ENCODE measurements at places on chromosomes 7 and 10.

GRCh38 chr7:128861957-128862570 is 592 bp upstream of the ATP6V1F start:
- DNase-seq: no peak

GRCh38 chr10:5105626-5106025 is 11.4 kb downstream of the AKR1C3 start:
- DNase-seq: no peak

- DNase-seq: no peak
Observed at GRCh38 chr7:121525155-121525819, 129.2 kb upstream of the FAM3C start.

DNA sequence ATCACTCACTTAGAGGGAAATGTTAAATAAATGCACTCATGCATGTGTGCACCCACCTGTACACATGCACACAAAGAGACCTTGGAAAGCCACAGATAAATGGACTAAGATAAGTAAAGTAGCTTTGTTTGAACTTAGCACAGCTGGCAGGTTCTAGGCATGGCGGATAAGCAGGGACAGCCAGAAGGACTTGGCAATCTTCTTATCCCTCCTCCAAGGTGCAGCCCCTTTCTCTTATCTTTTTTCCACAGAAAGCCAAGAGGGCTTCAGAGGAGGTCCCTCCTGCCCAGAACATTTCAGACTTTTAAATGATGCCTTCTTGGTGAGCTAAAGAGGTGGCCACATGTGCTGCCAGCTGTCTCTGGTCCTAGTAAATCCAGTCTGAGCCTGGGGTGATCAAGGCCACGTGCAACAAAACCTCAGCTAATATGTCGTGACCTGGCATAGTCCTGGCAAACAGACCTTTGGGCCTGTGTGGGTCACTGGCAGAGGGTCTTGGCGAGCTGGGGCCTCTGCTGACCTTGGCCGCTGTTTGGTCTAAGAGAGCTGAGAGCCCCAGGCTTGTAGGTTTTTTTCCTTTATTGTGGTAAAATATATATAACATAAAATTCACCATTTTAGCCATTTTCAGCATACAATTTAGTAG is 43.2 kb upstream of the SLC35B4 start:
- no peak for DNase-seq

DNA sequence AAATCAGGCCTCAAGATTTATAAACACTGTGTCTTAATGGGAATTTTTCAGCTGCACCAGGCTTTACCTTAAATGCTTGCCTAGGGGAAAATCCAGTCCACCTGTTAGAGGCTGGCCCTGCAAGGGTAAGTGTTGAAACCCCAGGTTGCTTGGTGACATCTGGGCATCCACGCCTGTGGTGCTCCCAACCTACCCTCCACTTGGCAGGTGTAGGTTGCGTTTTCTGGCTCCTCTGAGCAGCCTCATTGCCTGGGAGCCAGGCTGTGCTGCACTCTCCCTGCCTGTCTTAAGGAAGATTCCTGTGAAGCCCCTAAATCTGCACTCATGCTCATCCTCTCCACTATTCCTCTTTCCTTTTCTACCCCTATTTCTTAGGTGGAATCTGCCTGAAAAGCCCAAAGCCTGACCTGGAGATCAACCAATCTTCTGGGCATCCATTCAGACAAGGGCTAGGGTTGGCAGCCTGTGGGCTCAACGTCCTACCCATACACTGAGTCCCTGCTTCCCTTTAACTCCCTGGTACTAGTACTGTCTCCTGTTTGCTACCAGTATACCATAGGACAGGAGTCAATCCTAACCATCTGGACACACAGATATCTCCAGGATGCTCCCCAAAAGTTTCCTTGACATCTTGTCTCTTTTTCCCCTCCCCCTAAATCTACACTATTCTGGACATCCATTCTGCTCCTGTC is 150.4 kb downstream of the PDE1C start:
- DNase-seq: no peak

GRCh38 chr7:150377196-150377595 is 1.9 kb upstream of the ZNF775 start:
- DNase-seq: peak; percentile 24

- DNase-seq: peak; percentile 18
Observed at GRCh38 chr10:99921948-99922347, 87.8 kb downstream of the DNMBP start.

GRCh38 chr7:78691584-78691983 is 761.9 kb downstream of the MAGI2 start:
- DNase-seq: no peak

DNA sequence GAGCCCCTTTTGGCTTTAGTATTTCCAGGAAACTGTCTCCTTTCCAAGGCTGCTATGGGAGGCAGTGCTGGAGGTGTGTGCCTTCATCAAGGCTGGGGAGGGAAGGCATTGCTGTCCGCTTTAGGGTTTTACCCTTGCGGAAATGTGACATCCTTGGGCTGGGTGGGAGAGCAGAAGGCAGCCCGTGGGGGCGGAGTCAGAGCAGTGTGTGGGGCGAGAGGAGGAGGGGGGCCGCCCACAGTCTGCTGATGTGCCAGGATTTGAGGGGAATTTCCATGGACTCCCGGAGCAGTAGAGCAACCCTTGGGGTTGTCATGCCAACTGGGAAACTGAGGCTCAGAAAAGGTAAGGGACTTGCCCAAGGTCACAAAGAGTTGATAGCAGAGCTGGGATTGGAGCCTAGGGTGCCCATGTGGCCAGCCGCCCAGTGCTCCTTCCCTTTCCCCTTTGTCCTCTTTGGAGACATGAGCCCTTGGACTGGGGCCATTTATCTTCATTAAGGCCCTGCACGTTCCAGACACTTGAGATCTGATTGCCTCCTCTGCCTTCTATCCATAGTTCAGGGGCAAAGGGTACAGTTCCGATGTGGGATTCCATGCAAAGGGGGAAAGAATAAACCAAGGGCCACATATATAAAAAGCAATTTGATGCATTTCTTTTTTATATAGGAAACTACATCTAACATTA is 22.2 kb downstream of the TSPAN15 start:
- no peak for DNase-seq

DNA sequence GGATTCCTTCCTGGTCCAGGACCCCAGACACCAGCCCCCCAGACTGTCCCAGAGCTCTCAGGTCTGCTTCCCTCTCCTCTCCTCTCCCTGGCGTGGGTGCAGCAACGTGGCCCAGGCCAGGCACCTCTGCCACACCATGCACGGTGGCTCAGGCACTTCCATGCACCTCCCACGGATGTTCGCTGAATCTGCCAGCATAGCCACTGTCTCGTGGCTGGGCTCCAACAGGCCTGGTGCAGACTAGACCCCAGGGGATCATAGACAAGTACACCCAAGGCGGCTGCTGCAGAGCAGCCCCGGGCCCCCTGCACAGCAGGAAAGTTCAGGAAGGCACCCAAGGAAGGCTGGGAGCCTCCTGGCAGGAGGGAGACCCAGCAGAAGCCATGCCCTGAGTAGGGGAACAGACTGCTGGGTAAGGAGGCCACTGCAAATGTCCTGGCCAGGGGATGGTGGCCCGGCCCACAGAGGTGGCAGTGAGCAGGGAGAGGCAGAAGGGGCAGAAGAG is 4.4 kb downstream of the RASGEF1A start:
- no peak for DNase-seq

DNA sequence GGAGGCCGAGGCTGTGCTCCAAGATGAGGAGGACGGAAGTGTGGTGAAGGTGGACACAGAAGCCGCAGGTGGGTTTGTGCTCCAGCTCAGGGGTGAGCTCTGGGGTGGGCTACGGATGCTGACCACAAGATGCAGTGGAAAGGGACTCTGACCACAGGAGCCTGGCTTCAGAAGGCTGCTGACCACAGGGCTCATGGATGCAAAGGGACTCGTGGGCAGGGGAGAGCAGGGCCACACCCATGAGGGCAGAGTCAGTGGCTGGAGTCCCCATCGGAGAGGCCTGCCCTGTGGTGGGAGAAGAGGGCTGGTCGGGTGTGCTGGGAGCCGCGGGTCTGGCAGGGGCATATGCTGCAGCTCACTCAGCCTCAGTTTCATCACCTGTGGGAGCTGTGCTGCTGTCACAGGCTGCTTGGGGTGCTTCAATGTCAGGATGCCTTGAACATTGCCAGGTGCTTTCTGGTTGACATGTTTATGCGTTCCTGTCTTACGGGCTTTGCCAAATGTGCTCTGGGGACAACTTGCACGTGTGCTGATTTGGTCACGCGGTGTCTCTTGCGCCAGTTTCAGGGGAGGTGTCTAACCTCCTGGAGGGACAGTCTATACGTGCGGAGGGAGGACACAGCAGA is 13.7 kb downstream of the SCART1 start:
- no peak for DNase-seq

- no peak for DNase-seq
Observed at GRCh38 chr10:97763411-97763810, 8.4 kb downstream of the SFRP5 start.

GRCh38 chr7:28591725-28592349 is 179.5 kb downstream of the CREB5 start:
- no peak for DNase-seq

- no peak for DNase-seq
Observed at GRCh38 chr10:30190577-30191552, 131.5 kb upstream of the JCAD start.

DNA sequence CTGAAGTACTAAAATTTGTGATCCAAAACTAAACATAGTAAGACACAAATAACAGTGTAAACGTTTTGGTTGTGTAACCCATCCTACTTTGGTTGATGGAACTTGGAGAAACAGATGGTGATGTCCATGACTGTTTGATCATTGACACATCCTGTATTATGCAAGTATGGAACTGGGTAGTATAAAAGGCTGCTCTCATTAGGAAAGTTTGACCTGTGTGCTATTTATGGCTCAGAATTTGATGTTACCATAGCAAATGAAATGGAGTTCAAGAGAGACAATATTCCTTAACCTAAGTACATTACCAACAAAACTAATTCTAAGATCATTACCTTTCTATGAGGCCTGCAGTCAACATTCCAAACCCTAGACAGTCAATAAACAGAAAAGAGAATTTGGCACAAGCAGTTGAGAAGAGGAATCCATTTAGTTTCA is 39.9 kb downstream of the DKK1 start:
- DNase-seq: no peak

DNA sequence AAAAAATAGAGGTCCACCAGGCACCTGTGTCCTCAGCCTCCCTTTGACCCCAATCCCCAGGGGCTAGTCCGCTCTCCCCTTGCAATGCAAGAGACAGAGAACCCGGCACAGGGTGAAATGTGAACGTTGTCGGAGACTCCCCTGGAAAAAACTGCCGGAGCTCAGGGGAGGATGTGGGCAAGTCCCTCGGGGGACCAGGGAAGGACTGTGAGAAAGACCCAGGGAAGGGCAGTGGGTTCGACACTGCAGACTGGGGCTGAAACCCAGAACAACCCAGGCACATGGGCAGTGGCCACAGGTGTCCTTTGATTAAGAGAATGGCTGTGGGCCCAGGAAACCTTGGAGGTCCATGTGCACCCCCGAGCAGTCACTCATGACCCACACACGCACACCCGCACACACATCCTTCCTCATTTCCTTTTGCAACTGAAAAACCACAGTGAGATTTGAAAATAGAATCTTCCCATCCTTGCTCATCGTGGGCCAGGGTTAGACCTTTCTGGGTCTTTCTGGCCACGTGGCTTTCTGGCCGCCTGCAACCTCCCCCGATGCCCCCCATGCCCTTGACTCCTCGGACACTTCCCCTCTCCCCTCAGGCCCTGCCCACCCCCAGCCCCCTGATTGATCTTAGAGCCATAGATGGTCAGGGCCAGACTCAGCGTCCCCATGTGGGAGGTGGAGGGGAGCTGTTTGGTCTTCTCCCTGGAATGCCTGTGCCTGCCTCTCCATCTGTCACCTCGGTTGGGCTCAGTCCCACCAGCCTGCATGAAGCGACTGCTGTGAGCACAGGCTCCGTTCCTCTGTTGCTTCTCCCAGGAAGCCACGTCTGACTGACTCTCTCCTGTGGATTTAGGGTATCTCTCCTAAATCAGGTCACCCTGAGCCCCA is 7.9 kb downstream of the LAT2 start:
- DNase-seq: peak; percentile 71

DNA sequence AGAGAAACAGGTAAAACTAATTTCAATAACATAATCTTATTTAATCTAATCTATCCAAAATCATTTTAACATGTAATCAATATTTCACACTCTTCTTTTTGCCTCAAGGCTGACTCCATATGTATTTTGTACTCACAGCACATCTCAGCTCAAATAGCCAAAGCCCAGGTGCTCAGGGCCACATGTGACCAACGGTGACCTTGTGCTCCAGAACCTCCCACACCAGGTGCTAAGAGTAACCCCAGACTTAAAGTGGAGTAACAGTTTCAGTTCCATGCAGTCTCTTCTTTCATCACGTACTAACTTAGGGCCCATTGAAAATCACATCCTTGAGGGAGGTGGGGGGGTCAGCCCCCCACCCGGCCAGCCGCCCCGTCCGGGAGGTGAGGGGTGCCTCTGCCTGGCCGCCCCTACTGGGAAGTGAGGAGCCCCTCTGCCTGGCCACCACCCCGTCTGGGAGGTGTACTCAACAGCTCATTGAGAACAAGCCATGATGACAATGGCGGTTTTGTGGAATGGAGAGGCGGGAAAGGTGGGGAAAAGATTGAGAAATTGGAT is 47.3 kb downstream of the NCAPG2 start:
- DNase-seq: no peak

DNA sequence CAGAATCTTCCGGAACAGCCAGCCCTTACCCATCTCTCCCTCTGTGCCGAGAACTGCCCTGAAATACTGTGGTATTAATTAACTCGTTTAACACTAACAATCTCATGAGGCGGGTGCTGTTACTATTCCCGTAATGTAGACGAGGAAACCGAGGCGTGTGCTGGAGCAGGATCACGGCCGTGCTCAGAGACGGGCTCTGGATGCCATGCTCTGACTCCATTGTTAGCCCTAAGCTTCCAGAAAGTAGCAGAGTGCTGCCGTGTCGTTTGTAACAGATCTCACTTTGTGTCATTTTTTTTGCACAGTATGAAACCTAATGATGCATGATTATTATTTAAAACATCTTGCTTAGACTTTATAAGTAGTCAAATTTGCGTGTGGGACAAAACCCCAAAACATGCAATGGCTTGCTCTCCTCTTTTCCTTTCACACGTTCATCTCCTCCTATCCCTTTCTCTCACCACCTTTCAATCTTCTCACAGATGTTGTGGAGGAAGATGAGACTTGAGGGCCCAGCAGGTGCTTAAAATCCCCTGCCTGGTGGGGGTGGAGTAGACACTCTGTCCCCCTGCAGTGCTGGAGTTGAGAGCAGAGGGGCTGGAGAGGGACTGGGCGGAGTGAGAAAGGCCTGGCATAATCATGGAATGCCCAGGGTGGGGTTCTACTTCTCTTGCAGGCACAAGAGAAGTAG is 482 bp upstream of the ACTR3C start:
- no peak for DNase-seq

DNA sequence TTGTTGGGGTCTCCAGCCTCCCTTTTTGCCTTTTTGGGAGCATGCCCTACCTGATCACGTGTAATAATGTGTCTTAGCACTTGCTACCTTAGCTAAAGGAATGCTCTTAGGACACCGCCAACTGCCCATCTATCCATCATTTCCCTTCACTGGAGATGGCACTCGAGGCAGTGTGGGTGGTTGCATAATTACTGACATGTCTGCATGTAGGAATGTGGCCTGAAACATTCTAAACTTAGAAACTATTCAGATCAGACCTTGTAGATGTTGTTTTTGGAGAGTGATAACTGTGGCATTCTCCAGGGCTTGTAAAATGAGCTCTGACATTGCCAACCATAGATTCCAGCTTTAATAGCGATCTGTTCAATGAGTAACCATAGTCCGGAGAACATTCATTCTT is 365.8 kb downstream of the BBS9 start:
- DNase-seq: no peak
